Stimulated activated CD4-positive, alpha-beta T cell treated with anti-CD3 and anti-CD28 coated beads, TNF-alpha, amount 100 ng/mL, for 4 hours (primary cell): ENCODE measurements at places on chromosomes 7 and 10.

DNA sequence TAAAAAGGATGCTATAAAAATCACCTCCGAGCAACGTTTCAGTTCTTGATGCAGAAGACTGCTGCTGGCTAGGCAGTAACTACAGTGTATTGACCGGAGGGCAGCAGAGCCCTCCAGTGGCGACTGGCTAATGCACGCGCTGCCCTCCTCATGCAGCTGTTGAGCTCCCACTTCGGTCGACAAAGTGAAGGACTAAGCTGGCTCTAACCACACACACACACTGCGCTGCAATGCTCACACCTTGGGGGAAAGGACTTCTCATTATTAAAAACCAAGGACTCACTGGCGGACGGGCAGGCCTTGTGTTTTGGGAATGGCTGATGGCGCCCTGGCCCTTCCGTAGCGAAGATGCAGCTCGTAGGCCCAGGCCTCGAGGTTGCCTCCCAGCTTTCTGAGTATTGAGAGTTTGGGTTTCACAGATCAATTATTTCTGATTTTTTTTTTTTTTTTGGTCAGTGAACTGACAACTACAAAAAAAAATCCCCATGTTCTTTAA lies 120.9 kb upstream of the DIP2C start:
- DNase-seq = no peak

- DNase-seq = no peak
Measured at GRCh38 chr7:27921081-27921836, 181.3 kb downstream of the TAX1BP1 start.

- no peak for DNase-seq
Measured at GRCh38 chr10:61758433-61758832, 95.7 kb downstream of the CABCOCO1 start.

- no peak for DNase-seq
Measured at GRCh38 chr10:129719889-129720590, 244.0 kb downstream of the EBF3 start.

DNA sequence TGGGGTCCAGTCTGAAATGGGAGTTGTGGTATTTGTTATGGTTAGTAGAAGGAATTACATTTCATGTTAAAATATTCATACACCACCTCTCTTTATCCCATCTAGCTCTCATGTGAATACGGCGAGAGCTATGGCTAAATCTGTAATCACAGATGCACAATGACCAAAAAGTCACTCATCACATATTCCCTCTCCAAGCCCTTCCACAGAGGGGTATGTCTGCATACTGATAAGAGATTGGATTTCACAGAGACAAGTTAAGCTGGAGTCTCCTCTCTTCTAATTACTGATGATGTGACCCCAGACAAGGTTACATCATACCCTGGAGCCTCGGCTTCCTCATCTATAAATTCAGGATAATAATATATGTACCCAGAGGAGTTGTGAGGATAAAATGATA lies 237.8 kb upstream of the RHOBTB1 start:
- no peak for DNase-seq

GRCh38 chr10:115975506-115975905 lies 297.5 kb downstream of the GFRA1 start:
- no peak for DNase-seq

- DNase-seq = no peak
Measured at GRCh38 chr10:71729161-71729636, 9.6 kb upstream of the C10orf105 start.

DNA sequence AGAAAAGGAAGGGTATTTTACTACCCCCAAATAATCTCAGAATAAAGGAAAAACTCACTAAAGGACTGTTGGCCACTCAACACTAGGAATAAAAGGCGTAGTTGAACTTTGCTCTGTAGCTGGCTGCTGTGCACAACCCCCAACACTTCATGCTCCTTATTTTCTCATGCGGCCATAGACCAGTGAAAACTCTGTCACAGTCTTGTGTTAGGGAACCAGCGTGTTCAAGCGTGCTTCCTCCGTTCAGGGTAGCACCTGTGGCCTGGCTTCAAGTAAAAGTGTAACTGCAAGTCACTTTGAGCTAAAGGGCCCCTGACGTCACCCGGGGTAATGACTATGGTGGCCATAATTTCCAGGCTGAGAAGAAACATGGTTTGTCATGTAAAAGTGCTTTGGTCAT lies 27.0 kb downstream of the BLNK start:
- DNase-seq = no peak

DNA sequence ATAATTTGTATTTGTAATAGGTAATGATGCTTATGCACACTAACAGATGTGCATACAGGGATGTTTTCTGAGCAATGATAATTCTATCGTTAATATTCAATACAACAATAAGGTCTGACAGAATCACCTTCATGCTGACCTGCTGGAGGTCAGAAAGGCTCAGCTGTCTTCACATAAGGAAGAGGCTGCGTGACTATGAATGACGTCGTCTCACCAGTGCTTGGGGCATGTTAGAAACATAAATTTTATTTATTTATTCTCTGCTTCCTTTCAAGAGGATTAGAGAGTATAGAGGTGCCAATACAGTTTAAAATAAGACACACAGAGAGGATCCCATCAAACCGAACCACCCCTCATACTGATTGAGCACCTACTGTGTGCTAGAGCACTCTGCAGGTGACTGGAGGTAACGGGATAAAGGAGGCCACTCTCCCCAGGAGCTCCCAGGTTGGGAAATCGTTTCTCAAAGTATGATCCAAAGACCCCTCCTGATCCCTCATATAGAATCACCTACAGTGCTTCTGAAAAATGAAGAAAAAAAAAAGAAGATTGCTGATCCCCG lies 265.6 kb upstream of the NPVF start:
- DNase-seq = no peak

DNA sequence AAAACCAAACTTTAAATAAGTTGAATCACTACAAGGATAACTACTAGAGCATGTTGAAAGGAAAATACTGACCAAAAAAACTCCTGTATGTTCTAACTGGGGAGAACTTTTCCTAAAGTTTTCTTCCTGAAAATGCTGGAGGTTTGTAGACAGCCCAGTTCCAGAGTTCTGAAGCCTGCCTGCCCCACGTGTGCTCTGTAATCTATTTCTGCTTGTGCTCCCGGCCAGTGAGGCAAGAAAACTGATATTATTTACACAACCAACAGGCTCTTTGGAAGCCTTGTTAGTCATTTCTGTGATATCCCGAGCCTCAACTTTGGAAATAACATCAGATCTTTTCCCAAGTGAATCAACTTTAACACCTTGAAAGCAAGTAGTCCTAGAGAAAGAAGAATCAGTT lies 46.7 kb downstream of the ZFAND4 start:
- DNase-seq = no peak

DNA sequence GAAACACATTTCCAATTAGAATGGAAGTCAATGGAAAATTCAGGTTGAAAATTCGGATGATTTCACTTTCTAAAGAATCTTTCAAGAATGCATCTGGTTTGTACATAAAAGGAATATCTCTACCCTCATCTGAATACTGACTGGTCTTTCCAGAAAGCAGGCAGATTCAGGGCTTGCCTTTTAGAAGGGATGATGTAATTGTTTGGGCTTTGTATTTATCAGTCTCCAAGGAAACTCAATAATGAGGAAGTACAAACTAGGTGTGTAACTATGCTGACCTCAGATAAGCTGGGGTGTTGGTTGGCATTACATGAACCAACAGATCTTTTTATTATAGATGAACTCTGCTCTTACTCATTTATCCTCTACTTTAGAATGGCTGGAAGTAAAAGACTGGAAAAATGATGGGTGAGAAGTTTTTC lies 24.1 kb downstream of the PDLIM1 start:
- DNase-seq = no peak
